ENCODE measurements at places on chromosomes 16 and 17.

DNA sequence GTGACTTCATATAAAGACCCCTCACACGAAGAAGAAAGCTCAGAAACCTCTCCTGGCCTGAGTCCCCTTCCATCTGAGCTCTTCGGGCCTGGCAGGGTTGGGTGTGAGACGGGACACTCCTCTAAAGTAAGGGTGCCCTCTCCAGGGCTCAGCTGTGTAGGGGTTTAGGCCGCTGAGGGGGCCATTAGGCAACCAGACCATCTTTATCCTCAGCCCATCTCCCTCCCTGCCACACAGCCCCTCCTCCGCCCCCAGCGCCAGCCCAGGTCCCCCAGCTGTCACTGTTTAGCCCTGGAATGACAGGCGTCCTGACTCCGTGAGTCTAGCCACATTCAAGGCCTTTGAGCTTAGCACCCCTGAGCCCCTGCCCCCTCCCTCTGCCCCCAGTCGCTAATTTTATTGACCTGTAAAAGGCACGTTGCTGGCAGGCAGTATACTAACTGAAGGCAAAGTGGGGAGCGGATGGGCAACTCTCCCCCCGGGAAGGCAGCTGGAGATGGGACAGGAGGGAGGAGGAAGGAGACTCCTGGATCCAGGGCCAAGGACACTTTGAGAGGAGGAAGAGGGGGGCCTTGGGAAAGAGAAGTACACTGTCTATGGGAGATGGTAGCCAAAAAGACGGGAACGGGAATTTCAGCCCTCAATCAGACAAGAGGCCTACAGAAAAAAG is 592 bp upstream of the ZNF385C start:
- DNase-seq, result no peak

DNA sequence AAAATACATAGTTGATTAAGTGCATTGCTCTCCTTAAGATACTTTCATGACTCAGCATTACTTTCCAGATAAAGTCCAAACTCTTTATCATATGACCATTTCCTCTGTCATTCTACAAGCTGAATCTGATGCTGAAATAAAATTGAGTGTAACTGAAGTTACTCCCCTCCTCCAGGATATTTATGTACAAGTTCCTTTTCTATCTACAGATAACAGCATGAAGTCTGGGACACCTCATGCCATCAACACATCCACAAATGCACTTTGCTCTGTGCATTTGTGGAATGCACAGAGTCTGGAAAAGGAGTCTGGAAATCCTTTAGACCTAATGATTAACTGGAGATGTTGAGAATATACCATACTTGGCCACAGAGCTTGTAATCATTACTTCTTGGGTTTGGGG is 60.5 kb downstream of the ACSM2B start:
- no peak for DNase-seq

DNA sequence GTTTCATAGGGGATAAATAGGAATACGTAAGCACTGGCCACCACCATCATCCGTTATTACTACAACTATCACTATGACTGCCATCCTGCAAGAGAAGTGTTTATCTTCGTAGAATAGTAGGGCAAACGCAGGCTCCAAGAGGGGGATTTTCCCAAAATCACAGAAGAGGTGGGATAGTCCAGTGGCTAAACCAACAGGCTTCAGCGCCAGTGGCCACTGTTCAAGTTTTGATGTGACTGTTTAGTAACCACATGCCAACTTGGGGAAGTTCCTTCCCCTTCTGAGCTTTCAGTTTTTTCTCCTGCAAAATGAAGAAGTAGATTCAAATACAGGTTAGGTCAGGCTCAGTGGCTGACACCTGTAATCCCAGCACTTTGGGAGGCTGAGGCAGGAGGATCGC is 60.7 kb upstream of the GRIN2A start:
- DNase-seq, result no peak

GRCh38 chr16:30934827-30935557 is 11.6 kb downstream of the FBXL19 start:
- DNase-seq, result no peak

DNA sequence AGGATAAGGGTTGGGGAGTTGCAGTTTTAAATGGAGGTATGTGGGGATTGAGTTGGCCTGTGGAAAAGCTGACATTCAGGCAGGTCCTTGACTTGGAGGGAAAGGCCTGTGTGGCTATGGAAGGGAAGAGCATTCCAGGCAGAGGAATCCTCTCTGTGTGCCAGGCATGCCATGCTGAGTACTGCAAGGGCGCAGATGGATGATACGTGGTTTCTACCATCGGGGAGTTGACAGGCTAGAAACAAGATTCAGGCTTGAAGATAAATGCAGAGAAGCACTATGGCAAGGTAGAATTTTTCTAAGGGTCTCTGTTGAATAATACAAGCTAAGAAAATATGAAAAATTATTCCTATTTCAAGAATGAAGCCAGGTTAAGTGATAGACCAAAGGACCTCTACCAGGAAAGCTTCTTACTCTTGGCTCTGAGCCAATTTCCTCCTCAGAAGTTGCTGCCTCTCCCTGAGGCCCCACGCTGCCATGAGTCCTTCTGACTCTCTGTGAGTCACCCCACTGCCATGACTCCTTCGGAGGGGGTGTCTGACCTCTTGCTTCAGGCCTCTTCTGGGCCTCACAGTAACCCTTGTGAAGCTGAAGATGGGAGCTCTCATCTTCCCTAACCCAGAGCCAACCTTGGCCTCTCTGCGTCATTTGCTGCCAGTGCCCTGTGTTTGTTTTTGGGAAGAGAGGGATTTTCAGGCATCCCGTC is 75.8 kb downstream of the WNT3 start:
- DNase-seq, result no peak

- no peak for DNase-seq
Measured at GRCh38 chr16:16797239-16797638, 418.3 kb downstream of the NPIPA7 start.

- DNase-seq, result no peak
Measured at GRCh38 chr17:30351735-30352134, 17.9 kb upstream of the TMIGD1 start.

DNA sequence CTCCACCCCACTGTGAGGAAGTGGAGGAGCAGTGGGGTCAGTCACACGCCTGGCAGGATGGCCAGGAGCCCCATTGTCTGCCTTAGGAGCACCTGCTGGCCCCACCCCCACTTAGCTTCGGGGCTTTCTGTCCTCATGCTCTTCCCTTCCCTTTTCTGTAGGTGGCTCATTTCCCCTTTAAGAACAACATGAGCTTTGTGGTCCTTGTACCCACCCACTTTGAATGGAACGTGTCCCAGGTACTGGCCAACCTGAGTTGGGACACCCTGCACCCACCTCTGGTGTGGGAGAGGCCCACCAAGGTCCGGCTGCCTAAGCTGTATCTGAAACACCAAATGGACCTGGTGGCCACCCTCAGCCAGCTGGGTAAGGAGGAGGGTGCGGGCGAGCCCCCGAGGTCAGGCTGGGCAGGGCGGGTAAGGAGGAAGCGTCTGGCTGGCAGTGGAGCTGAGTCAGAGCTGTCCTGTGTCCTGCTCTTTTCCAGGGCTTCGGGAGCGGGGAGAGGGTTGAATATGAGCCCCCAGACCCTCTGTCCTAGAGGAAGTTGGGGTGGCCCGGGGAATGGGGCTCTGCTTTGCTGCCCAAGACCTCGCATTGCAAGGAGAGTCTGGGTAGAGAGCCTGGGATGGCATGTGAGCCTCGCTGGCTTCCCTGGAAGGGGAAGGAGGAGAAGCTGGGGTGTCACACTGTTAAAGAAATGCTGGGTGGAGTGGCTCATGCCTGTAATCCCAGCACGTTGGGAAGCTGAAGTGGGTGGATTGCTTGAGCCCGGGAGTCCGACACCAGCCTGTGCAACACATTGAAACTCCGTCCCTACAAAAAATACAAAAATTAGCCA is 9.2 kb upstream of the SERPINF1 start:
- no peak for DNase-seq

DNA sequence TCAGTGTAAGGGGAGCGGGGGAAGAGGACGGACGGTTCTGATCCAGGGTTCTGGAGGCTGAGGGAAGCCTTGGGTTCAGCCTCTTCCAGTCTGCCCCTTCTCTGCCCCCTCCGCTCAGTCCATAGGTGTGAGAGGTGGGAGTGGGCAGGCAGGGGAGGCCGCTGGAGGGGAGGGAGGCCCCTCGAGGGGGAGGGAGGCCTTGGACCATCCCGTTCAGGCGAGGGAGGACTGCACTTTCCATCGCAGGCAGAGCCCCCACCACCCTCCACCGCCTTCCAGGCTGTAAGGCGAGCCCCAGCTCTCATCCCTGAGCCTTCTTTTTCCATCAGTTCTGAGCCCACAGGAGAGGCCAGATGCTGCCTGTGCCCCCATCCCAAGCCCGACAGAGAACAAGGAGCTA is 4.2 kb upstream of the AXIN1 start:
- DNase-seq, result no peak

GRCh38 chr17:67359960-67360791 is 6.2 kb downstream of the PSMD12 start:
- DNase-seq, result no peak

DNA sequence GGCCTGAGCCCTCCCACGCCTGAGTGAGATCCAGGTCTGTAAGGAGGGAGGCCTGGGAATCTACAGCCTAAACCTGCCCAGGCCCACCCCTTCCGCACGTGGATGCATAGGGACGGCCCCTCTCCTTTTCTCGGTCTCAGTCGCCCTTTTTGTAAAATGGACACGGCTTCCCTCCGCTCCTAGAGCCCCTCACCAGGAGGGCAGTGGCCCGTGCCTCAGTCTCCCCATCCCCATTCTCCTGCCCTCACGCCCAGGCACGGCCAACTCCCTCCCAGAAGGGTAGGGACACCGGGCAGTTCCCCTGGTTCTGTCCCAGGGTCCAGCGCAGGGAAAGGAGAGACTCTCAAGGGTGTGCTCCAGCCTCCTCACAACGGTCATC is 48.1 kb downstream of the WNT3 start:
- no peak for DNase-seq

DNA sequence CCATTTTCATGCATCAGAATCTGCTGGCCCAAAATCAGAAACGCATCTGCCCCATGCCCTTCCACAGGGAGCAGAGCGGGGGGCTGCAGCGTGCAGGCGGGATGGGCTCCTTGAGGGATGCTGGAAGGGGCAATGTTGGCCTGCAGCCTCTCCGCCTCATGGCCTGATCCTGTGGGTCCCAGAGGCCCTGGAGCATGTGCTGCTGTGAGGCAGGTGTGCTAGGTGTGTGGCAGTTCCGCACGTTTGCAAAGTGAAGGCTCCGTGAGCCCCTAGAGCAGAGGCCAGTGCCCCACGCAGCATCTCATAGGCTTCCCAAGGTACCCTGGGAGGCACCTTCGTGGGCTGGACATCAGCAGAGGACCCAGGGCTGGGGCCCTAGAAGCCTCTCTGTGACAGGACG is 36.4 kb upstream of the CDH15 start:
- no peak for DNase-seq

DNA sequence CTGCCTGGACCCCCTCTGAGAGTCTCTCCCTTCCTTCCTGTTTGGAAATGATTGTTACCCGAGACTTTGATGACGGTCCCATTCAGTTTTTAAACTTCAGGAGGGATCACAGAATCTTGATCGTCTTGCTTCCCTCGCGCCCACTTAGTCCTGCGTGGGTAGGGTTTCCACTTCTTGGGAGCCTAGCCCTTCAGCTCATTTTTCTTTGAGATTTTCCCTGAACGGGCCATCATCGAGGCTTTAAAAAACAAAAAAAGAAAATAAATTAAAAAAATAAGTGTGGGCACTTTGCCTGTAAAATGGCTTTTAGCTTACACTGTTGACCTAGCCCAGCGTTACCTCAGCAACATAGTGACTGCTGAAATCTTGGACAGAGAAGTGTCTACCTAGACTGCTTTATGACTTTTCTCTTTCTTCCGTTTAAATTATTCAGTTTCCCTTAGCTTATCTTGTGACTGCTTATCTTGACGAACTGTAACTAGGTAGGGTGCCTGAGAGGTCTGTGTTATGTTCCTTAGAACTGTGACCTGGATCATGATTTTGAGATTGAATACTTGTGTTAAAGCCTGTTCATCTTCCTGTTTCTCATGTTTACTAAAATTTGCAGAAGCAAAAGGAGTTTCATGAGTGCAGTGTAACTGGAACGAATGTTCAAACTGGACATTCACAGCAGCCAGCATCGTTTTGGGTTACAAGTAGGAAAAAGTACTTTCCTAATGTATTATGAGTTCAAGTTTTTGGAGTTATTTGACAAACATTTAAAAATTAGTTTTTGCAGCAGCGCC is 874 bp downstream of the WWP2 start:
- DNase-seq, result no peak

- no peak for DNase-seq
Measured at GRCh38 chr16:77331802-77332586, 102.8 kb downstream of the ADAMTS18 start.

GRCh38 chr16:12311877-12312276 is 335.3 kb downstream of the SNX29 start:
- no peak for DNase-seq

- DNase-seq, result no peak
Measured at GRCh38 chr16:1430759-1431496, at the start of gene PERCC1. Gene PERCC1 (plus strand): TSS chr16:1431078. CDS start chr16:1432594, 1,516 bp downstream.

GRCh38 chr16:85788819-85789218 is 10.5 kb downstream of the EMC8 start:
- no peak for DNase-seq

- DNase-seq, result no peak
Measured at GRCh38 chr17:45775576-45776011, 8.5 kb upstream of the CRHR1 start.

DNA sequence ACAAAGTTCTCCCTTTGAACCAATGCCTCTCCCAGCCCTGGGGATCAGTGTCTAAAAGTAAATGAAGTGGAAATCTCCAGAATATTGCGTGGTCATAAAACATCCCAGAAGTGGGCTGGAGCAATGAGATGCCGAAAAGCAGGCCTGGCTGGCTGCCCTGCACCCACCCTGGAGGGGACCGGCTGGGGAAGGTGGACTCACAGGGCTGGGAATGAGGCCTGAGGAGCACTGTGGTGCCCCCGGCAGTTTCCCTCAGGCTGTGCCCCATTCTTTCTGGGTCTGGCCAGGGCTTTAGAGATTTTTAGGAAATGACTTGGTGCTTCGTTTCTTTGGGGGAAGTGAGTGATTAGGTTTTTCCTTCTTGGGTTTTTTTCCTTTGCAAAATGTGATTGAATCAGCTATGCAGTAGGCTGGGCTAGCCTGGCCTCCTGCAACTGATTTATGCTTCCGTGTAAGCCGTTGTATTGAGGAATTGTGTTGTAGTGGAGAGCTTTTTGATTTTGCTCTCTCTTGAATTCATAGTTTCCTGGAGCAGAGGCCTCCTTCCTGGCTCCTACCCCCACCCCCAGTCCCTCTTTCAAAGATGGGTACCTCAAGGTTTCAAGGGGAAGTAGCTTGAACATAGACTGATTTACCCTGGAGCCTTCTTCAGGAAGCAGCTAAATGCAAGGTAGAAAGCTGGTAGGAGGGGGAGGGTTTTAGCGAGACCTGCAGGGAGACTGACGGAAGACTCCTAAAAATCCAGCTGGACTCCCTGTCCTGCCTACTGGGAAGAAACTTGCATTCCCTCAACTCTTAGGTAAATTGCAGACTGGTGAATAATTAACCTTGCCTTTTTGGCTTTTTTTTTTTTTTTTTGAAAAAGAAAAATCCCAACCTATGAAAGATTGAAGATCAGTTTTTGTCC is 170.2 kb downstream of the RAB11FIP4 start:
- DNase-seq, result no peak

DNA sequence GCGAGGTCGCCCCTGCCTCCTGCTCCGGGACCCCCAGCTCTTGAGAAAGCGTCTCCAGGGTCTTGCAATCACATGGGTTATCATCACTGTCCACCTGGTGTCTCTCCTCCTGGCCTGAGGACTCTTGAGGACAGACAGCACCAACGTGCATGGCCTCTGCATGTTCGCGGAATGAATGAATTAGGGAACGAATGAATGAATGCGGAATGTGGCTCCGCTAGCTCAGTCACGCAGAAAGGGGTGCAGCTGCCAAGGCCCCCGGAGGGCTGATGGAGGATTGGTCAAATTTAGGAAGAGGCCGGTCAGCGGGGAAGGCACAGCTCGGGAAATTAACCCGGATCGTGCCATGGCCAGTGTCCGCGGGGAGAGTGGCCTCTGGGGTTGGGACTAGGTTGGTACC is 3.3 kb downstream of the FBXL16 start:
- no peak for DNase-seq

All from stimulated activated CD8-positive, alpha-beta memory T cell treated with anti-CD3 and anti-CD28 coated beads, Interleukin-4, amount 100 ng/mL, for 1 hour (primary cell).